ENCODE measurements at places on chromosomes 11 and 22.

DNA sequence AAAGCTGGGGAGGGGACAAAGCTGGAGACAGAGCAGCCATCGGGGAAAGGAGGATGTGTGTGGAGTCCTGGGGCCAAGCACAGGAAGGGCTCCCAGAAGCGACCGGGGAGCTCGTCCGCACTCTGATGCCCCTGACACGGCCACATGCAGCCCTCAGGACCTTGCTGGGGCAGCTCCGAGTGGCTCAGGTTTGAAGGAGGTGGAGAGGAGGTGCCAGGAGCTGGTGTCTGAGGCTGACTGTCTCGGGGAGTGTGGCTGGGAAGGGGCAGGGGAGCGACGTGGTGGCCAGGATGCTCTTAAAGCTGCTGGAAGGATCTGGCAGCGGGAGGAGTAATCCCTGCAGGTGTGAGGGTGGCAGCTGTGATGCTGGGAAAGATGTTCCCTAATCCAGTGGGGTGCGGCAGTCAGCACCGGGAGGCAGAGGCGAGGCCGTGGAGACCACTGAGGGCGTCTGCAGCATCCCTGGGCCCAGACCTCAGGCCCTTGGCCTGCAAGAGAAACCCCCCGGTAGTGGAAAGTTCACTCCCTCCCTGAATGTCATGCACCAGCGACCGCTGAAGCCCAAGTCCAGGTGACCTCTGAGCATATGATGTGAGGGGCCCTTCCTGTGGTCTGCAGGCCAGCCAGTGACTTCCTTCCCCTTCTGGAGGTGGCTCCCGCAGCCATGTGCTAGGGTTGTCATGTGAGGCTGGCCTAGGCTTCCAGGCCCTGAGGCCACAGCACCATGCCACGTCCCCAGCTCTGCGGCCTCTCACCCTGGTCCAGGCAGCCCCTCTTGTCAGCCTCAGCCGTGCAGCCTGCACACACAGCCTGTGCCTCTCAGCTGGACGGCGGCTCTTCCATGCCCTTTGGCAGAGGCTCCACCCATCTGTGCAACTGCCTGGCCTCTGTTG, 17.2 kb upstream of the CTSD start:
- DNase-seq, result no peak

GRCh38 chr11:10002221-10002620, 291.8 kb downstream of the SBF2 start:
- no peak for DNase-seq

DNA sequence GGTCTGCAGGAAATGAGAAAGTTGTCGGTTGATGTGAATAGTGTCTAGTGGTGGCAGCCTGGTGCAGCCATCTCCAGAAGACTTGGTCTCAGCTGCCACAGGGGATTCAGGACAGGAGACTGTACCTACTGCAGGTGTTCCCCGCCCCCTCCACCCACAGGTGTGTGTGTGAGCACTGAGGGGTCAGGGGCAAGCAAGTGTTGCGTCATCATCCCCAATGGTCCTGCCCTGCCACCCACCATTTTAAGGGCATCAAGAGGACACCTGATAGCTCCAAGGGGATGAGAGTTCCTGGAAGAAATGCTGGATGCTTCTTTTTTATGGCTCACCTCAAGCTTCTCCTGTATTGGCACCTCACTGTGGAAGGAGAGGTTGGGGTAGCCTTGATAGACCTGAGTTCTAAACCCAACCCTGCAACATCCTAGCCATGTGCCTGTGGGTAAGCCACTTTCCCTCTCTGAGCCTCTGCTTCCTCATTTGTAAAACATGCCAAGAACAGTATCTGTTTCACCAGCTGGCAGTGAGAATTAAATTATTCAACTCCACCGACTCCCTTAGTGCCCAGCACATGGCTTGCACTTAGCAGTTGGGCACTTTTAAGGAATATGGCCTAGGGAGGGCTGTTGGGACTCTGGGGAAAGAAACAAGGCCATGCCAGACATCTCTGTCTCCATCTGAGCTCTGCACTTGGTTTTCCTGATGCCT, 6.1 kb downstream of the C11orf91 start:
- no peak for DNase-seq

- no peak for DNase-seq
Measured at GRCh38 chr22:19876314-19876940, 21.8 kb upstream of the GNB1L start.

DNA sequence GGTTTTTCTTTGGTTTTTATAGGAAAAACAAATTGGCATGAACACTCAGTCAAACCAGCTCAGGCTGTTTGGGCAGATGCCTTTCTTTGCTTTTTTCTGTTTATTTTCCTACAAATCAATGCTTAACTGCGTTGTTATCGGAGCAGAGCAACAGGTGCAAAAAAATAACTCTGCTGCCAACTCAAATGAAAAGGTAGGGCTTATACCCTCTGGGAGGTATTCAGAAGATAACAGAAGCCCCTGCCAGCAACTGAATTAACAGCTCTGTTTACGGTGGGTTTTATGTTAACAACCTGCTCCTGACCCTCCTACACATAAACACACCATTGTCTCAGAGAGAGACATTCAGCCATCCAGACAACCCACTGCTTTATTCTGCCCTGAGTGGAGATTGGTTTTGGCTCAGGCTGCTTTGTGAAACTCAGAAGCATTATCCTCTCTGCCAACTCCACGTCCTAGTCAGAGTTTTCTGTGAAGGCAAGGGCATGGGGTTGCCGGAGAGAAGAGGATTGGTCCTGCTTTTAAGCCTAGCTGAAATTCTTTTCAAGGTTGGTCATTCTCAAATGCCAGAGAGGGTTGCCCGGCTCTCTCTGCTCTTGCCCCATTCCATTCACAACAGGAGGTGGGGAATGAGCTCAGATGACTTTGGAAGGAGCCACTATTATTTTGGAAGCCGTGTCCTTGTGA, 11.4 kb downstream of the EHF start:
- peak; percentile 50 for DNase-seq

GRCh38 chr11:111697933-111698371, 68.2 kb downstream of the PPP2R1B start:
- no peak for DNase-seq

- DNase-seq, result peak; percentile 20
Measured at GRCh38 chr11:20070459-20070858, 89.8 kb downstream of the DBX1 start.

- no peak for DNase-seq
Measured at GRCh38 chr11:127524618-127525017, 524.0 kb upstream of the KIRREL3 start.

GRCh38 chr11:34836958-34837856, 79.0 kb downstream of the APIP start:
- peak; percentile 49 for DNase-seq

GRCh38 chr11:111565114-111565720, 24.7 kb downstream of the LAYN start:
- DNase-seq, result peak; percentile 57

- DNase-seq, result no peak
Measured at GRCh38 chr11:74373382-74373781, 24.9 kb downstream of the PGM2L1 start.

DNA sequence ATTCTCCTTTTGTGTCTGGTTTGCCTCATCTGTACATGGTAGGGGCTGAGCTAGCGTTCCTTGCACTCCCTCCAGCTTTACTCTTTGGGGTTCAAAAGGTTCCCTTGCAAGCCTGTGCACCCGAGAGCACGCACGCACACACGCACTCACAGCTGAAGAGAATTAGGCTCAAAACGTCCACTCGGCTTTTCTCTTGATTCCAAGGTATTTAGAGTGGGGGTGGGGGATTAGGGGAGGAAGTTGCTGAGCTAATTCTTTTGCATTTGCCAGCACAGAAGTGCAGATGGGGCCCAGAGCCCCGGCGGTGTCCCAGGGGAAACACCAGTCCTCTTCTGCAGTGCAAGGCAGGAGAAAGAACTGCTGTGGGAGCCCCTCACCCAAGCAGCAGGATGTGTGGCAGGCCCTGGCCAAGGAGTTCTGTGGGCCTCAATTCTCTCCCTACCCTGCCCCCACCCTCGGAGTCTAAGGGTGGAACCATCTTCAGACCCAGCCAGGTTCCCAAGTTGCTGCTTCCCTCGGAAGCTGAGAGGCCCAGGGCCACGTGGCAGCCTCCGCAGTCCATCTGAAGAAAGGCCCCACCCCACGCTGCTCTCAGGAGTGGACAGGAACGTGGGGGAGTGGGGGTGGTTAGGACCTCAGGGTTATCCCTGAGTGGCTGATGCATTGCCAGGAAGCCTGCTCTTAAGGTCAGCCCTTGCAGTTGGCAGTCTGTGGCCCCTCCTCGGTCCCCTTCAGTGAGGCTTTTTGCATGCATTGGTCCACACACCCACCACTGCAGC, 3.8 kb upstream of the KCNQ1OT1 start:
- DNase-seq, result peak; percentile 37

All from NCI-H526 treated with DMSO at 0.1 percent for 48 hours (cell line).